ENCODE measurements at places on chromosomes 7 and 10.

DNA sequence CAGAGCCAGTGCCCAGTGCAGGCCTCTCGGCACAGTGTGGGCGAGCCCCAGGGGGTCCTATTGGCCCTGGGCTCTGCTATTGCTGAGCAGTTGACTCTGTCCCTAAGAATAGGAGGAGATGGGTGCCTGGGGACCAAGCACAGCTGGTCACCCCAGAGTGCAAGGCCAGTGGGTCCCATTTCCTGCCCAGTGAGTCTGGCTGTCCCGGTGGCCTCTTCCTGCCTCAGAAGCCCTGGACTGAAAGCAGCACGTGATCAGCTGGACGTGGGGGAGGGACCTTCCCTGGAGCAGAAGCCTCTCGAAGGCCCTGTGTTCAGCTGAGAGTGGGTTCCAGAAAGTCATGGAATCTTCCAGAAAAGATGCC lies 42.0 kb downstream of the PWWP2B start:
- DNase-seq = no peak

DNA sequence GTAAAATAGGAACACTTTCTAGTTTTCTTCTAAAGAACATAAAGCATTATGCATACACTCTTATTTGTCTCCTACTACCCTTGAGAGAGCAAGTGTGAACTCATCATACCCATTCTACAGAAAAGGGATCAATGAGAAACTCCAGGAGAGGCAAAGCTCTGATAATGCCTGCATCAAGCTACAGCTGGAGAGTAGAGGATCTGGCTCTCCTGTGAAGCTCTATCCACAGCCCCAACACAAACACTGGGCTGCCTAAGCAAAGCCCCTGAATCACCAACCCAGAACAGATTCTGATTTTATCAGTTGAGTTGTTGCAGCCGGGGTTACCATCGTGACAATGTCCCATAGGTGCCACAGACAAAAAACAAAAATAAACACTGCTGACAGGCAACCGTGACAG lies 74.9 kb downstream of the NUDCD3 start:
- no peak for DNase-seq

GRCh38 chr7:41977151-41977651 lies 259.8 kb downstream of the GLI3 start:
- peak; percentile 51 for DNase-seq

DNA sequence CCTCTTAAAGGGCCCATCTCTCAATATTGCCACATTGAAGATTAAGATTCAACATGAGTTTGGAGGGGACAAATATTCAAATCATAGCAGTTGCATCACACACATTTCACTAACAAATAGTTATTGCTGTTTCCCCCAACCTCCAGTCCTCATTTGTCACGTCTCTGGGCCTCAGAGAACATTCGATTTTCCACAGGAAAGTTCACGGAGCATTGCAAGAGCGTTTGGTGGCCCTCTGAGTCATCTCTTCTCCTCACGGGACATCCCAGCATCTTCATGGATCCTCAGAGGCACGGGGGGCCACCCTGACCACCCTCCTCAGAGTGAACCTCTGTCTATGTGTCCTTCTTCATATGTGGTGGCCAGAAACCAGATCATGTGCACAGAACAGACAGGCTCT lies 50.3 kb upstream of the CHST15 start:
- no peak for DNase-seq

GRCh38 chr7:7567898-7568531 lies 1.3 kb downstream of the MIOS start:
- DNase-seq = no peak

GRCh38 chr10:75743291-75743778 lies 311.9 kb downstream of the LRMDA start:
- no peak for DNase-seq

GRCh38 chr10:128859738-128860386 lies 607.2 kb upstream of the MGMT start:
- DNase-seq = peak; percentile 40

DNA sequence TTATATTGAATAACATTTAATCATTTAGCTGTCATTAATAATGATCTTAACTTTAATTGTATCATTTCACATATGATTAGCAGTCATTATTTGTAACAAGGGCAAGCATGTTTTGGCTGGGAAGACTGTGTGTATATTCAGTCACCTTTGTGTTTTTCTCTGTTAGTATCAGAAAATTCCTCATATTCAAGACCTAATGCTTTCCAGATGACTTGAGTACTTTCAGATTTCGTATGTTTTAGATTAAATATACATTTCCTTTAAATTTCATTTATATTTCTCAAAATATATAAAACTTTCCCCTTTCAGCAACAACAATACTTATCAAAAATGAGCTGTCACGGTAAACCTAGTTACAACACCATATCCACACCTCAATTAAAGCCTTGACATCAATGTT lies 6.3 kb upstream of the CACNA2D1 start:
- no peak for DNase-seq

DNA sequence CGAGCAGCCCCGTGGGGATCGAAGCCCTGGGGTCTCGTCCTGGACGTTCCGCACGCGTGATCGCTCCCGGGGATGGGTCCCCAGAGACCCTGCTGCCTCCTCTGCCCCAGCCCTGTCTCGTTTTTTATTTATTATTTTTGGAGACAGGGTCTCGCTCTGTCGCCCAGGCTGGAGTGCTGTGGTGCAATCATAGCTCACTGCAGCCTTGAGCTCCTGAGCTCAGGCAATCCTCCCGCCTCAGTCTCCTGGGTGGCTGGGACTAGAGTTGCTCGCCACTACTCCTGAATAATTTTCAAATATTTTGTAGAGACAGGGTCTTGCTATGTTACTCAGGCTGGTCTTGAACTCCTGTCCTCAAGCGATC lies 319 bp upstream of the STX1A start:
- no peak for DNase-seq

DNA sequence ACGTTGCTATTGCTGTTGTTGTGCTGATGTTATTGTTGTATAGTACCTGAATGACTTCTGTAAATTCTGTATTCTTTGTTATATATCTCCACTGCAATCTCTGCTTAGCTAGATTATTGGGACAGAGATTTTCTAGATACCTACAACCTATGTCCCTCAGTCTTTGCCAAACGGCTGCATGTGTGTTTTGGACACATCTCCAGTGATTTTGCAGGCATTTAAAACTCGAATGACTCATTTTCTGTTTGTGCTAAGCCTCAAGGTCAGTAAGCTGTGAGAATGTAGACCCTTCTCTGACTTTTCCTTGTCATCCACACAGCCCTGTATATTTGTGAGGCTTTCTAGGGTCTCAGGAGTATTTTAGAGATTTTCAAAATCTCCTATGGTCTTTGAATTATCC lies 410.7 kb downstream of the POM121L12 start:
- DNase-seq = no peak

DNA sequence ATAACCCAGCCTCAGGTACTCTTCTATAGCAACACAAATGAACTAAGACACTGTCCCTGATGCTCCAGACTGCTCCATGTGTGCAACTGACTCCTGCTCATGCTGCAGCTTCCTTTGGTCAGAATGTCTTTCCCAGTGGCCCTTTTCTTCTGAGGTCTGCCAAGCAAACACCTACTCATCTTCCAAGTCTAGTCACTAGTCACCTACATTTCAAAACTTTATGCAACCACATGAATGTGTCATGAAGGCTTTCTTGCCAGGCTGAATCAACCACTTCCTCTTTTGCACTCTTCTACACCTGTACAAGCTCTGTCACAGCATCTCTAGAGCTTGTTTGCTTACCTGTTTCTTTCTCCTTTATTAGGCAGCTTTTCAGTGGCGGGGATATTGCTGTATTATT lies 75.8 kb downstream of the LSMEM1 start:
- no peak for DNase-seq

- DNase-seq = no peak
Observed at GRCh38 chr10:114402871-114403540, 1.3 kb downstream of the AFAP1L2 start.

GRCh38 chr10:30775779-30776591 lies 146.4 kb upstream of the LYZL2 start:
- no peak for DNase-seq

DNA sequence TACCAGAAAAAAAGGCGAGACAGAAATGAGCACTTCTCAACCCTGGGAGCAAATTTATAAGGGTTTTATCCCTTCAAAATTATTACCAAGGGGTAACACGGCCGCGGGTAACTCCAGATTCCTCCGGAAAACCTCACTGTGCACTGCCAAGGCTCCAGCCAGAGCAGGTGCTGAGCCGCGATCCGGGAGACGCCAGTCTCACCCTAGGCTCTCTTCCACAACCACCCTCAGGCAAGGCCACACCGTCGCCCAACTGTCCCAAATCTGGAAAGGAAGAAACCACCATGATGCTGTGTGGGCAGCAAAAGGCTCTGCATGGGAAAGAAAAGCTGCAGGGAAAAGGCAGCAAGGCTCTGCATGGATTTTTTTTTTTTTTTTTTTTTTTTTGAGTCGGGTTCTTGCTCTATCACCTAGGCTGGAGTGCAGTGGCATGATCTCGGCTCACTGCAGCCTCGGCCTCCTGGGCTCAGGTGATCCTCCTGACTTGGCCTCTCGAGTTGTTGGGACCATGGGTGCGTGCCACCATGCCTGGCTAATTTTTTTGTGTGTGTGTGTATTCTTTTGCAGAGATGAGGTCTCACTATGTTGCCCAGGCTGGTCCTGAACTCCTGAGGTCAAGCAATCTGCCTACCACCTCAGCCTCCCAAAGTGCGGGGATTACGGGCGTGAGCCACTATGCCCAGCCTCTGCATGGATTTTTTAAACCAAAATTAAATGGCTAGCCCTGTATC lies 39.0 kb downstream of the MAD1L1 start:
- DNase-seq = no peak

DNA sequence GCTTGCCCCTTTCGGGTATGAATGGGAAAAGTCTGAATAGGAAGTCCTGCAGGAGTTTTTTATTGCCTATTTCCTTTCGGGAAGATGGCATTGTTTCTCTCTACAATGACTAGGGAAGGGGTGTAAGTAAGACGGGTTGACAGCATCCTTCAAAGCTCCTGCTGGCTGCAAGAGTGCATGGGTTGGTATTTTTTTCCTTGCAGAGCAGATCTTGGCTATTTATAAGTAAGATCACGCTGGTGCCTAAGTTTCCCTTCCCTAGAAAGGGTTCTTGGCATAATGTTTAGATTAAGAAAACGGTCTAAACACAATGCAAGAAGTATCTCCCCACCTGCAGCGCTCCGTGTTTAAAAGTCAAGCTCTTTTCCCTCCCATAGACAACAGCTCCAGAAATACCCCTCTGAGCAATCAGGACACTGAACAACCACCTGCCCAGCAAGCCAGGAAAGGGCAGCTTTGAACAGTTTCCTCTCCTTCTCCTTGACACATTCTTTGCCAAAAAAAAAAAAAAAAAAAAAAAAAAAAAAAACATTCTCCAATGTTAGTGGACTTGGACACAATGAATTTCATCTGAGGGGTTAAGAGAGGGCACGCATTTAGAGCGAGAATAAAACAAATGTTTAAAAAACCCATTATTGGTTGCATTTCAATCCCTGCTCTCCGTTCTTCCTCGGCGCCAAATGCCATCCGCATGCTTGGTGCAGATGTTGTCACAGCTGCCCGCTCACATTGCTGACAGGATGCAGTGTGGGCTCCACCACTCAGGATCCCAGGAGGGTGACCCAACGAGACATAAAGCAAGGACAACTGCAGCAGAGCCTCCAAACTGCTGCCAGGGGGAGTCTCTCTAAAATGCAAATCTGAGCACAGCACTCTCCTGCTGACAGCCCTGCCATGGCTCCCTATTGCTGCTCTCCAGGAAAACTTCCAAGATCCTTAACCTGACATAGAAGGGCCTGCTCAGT lies 427.4 kb upstream of the MGMT start:
- DNase-seq = no peak

DNA sequence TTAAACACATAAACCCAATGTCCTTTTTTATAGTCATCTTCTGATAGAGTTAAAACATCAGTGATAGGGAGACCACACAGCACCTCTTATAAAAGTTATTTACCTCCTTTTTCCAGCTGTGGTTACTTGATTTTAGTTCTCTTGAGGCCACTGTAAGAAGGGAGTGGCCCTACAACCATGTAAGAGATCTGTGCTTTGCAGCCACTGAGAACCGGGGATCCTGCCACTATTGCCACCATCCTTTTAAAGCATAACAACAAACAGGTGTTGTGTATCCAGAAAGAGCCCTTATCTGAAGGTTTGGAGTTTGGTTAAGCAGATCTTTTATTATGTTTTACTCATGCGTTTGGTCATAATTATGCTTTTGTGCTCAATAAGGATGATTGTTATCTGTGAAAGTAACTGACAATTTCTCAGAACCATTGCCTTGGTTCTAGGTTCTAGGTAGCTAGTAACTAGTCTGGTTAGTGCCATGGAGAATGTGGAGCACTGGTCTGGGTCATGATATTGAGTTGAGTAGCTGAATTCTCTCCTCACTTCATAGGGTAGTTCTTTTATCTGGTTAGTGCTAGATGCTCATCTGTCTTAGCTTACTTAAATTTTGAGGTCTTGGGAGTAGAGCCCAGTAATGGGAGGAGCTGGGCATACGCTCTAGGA lies 56.5 kb downstream of the ST7 start:
- no peak for DNase-seq

DNA sequence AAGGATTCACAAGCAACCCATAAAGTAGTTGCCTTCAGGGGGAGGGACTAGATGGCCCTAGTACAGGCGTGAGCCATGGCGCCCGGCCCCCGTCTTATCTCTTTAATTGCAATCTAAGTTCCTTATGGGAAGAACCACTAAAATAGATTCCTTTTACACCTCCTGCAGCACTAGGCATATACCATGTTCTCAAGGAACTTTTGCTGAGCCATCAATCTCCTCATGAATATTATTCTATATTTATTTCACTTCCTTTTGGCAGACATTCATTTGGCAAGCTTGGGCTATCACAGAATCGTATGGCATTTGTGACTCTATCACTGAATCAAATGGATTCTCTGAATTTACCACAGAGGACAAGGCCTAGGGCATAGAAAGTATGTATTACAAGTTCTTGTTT lies 14.8 kb upstream of the DNAJC12 start:
- no peak for DNase-seq

- no peak for DNase-seq
Observed at GRCh38 chr7:96273716-96274115, 48.2 kb downstream of the SLC25A13 start.

- DNase-seq = no peak
Observed at GRCh38 chr10:89399956-89400355, 7.5 kb downstream of the IFIT1 start.

Measured in HuH-7 (cell line).